ENCODE measurements at places on chromosomes 13 and 19.
A peak's percentile ranks its signal among the peaks of the same experiment; 100 is the strongest.

- DNase-seq = no peak
These were observed 16.4 kb upstream of the KCTD15 start for GRCh38 chr19:33780251-33780650.

DNA sequence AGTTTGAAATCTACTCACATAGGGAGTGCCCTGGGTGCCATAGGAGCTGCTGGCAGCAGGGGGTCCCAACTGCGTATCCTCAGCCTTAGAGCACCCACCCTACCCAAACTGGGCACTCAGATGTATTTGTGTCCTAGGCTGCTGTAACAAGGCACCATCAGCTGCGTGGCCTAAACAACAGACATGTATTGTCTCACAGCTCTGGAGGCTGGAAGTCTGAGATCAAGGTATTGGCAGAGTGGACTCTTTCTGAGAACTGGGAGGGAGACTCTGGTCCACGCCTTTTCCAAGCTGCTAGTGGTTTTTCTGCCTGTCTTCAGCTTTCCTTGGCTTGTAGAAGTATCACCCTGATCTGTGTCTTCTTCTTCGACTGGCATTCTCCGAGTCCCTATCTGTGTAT is 83.6 kb downstream of the FGF14 start:
- DNase-seq = no peak

DNA sequence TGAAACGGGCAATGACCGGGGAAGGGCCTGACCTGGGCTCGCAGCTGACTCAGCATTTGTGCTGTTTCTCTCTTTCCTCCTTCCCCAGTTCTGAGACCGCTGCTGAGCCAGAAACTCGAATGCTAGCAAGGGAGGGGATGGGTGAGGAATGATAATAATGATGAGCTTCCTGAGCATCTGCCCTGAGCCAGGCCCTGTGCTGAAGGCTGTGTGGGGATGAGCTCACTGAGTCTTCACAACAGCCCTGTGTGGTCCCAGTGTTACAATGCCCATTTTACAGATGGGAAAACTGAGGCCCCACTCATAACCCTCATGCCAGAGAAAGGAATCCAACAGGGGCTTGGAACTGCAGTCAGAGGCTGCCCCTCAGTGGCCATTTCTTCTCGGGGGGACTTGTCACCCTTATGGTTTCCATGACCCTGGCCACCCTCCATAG is 8.1 kb downstream of the SULT2B1 start:
- no peak for DNase-seq

DNA sequence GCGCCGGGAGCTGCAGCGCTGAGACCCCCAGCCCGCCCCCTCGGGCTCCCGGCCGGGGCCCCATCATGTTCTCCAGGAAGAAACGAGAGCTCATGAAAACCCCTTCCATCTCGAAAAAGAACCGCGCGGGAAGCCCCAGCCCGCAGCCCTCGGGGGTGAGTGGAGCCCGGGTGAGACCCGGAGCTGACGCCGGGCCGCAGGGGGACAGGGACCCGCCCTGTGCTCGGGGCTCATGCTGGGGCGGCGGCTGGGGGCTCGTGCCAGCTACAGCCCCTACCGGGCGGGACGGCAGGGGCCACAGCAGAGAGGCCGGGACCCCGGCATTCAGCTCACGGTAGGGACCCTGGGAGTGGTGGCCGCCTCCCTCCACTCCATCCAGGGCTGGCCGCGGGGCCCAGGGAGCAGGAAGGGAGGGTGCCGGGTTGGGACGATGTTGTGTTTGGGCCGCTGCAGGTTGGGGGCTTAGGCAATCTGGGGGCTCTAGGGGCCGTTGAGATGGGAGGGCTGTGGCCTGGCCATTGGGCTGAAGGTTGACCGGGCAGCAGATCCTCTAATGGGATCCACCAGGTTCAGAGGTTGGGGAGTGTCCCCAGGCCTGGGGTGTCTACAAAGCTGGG is 482 bp downstream of the ARHGAP45 start:
- DNase-seq = no peak

- no peak for DNase-seq
These were observed 17.9 kb downstream of the ALG5 start for GRCh38 chr13:36981156-36981743.

GRCh38 chr19:17060802-17061201 is 14.4 kb downstream of the HAUS8 start:
- DNase-seq = no peak

GRCh38 chr19:6071875-6072274 is 38.4 kb downstream of the RFX2 start:
- DNase-seq = no peak

DNA sequence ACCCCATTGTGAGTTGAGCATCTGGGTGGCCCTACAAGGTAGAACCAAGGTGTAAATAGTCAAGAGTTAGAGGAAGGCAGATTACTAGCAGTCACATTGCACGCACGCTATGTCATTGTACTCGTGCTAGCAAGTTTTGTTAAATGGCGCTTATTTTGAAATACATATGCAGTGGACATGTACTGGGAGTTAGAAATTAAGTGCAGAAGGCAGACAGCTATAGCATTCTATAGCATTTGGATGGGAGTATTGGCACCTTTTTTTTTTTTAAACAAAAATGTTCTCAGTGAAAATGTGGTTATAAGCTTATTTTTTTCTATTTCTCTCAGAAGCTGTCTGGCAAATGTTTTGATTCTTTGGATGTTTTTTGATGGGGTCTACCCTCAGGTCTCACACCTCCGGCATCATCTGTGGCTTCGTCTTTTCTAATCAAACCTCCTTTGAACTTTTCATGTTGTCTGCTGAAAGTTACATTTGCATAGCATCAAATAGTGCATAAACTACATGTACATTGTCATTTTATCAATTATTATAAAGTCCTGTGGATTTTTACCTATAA is 68.1 kb downstream of the ARHGEF7 start:
- DNase-seq = no peak

DNA sequence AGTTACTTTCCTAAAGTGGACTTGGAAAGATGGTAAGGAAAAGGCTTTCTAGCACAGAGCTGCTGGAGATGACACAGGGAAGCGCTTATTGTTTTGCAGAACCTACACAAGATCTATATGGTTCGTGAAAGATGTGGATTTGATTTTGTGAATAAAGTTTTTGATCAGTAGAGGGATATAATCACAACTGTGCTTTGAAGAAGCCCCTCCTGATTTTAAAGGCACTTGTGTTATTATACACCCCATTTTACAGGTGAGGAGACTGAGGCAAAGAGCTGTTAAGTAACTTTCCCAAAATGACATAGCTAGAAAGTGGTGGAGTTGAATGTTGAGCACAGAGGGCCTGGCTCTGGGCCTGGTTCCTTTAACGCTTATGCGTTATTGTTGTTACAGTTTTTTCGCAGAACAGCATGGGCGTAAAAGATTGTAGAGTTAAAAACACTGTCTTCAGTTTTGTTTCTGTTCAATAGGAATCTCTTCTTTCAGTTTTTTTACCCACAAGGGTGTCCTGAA is 1.4 kb downstream of the TDRD3 start:
- no peak for DNase-seq

DNA sequence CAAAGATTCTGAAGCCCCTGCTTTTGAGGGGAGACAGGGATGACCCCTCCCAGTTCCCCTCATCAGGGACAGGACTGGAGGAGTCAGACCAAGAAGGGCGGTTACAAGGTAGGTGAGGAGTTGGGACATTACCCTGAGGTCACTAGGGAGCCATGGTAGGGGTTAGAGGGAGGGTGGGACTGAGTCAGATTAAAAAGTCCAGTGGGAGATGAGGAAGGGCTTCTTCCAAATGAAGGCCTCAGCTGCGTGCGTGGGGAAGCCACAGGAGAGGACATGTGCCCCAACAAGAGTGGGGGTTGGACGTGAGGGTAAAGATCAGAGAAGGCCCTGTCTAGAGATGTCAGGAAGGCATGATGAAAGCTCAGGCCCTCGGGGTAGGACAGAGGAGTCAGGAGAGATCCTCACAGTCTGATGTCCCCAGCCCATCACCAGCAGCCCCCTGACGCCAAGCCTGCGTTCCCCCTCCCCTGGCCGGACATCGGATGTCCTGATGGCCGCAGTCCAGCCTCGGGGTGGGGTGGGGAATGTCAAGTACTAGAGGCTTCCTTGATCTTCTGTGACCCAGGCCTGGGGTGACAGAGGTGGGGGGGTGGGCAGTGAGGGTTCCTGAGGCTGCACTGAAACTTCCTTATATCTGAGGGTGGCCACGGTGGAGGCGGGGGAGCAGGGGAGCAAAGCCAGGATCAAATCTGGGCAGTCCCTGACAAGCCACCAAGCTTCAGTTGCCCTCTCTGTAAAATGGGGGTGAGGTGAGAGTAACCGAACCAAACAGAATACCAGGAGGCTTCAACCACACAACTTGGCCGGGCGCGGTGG is 6.5 kb upstream of the MFSD12 start:
- DNase-seq = no peak

GRCh38 chr19:15584541-15585115 is 30.4 kb upstream of the CYP4F8 start:
- peak; percentile 70 for DNase-seq

- DNase-seq = no peak
These were observed 12.2 kb upstream of the HTR2A start for GRCh38 chr13:46909042-46909441.

GRCh38 chr19:46963093-46963734 is 56.4 kb upstream of the NPAS1 start:
- DNase-seq = no peak

DNA sequence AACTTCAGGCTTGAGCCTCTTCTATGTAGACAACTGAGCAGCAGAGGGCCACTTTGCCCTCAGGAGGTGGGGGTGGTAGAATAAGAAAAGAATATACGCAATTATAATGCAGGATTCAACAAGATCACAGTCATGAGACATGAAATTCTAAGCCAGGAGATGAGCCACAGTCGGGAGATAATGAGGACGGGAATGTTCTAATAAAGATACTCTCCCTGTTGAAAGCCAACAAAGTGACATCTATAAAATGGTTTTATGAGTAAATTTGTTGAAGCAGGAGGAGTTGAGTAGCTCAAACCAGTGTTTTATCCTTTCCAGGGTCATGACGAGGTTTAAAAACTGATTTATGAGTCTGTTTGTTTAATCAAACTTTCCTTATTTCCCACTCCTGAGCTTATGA is 152.0 kb upstream of the SERP2 start:
- DNase-seq = no peak

DNA sequence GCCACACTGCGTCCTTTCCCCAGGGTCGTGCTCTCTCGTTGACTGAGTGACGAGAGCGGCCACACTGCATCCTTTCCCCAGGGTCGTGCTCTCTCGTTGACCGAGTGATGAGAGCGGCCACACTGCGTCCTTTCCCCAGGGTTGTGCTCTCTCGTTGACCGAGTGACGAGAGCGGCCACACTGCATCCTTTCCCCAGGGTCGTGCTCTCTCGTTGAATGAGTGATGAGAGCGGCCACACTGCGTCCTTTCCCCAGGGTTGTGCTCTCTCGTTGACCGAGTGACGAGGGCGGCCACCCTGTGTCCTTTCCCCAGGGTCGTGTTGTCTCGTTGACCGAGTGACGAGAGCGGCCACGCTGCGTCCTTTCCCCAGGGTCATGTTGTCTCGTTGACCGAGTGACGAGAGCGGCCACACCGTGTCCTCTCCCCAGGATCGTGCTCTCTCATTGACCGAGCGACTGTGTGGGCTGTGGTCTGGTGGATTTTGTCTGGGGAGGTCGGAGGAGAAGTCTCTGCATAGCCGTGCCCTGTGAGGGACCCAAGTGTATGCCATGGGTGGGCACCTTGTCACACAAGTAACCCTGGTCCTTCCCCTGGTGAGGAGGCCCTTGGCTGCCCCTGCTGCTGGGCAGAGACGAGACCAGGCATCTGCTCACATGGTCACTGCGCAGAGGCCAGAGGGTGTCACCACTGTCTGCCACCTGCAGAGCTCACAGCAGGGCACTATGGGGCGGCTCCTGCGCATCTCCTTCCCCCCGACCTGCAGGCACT is 107.7 kb downstream of the KDM4B start:
- no peak for DNase-seq

GRCh38 chr13:60094385-60095088 is 69.2 kb downstream of the DIAPH3 start:
- DNase-seq = no peak

DNA sequence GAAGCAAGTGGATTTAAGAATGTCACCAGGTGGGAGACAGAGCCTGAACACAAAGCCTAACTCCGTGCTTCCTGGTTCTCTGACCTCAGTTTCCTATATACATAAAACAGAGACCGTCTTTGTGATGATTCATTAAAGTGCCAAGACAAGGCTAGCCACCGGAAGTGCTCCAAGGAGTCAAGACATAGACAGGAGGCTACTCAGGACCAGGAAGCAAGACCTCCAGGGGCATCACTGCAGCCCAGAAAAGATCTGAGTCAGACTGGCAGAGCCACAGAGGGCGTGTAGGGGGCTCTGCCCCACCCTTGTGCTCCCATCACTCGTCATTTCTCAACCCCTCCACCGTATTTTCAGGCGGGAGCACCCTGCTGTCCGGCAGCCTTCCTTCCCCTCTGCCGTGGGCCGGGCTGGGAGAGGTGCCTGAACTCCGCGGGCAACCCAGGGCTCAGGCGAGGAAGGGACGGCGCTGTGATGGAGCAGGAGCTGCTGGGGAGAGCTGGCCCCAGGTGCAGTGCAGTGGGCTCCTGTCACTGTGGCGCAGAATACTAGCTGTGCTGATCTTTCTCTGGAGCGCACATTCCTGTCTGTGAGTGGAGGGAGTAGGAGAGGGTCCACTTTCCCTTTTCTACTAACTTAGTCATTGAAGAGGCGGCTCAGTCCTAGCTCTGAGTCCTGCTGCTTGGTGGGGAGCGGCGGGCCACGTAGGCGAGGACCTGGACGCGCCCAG is 134.7 kb upstream of the GPR12 start:
- DNase-seq = no peak

DNA sequence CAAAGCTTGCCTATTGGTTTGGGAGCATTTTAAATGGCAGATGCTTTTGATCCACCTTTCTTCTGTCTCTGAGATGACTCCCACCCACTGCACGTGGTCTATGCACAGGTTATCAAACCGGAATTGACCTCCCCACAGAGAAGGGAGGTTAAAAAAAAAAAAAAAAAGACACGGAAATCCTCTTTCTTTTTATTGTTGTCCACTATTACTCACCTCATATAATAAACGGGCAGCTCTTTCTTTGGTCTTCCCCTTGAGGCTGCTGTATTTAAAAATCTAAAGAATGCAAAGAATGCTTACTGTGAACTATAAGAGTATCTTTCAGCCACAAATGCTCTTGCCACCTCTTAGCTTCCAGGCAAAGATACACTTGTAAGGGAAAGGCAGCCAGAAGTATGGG is 329.7 kb downstream of the NDFIP2 start:
- no peak for DNase-seq

DNA sequence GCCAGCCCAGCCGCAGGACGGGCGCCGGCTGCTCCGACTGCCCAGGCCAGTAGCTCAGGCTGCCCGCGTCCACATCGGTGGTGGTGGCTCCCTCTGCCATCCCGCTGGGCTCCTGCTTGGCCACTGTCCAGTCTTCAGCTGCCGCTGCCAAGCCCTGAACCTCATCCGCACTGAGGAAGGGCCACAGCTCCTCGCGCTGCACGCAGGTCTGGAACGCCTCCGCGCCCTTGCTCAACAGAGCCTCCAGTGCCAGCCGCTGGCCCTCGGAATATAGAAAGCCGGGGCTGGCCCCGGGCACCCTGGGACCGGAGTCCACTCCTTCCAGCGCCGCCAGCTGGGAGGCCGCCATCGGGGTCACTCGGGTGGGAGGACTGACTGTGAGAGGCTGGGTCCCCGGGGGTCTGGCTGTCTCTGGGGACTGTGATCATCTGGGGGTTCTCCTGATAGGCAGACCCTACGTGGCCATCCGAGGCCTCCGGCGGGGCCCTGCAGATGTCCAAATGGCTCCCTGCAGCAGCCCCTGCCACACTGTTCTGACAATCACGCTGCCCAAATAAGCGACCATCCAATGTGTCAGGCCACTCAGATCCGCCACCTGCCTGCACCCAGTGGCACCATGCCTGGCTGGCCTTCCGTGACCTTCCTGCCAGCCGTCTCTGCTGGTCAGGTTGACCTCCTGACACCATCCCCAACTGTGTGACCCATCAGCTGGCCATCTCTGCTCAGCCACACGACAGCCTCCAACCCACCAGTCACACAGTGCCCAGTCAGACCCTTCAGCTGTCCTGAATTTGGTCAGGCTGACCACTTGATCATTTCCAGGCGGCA is 1.6 kb downstream of the FAM83E start:
- DNase-seq = no peak
